CD4-positive, CD25-positive, alpha-beta regulatory T cell (primary cell): ENCODE measurements at places on chromosomes 4 and X. TPM values are rescaled to one million over a fixed set of nuclear protein-coding genes. Genes with fewer than 3 reads are reported as not detected.

CC2D2A gene
- not detected for total RNA-seq

SOWAHD gene
- total RNA-seq, result not detected

OTC gene
- not detected for total RNA-seq

PPP4R3C gene
- not detected for total RNA-seq

RAB40AL gene
- total RNA-seq, result not detected

UGT2B28 gene
- not detected for total RNA-seq

FGB gene
- total RNA-seq, result not detected

GRCh38 chrX:122641826-122642225 lies 542.3 kb upstream of the GRIA3 start:
- DNase-seq, result no peak

DNA sequence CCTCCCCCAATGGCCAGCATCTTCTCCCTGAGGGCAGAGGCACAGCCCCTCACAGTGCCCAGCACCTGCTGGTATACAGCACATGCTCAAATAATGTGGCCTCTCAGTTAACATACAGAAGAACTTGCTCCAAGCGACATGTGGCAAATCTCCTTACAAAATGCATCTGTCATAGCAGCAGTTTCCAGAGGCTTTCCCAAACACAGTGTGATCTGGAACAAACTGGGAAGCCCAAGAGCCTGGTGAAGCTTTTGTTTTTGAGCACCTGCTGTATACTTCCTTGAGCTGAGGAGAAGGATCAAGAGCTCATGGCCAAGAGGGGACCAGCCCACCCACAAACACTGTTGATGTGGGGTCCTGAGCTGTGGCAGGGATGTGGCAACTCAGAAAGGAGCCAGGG lies 34.8 kb upstream of the HTRA3 start:
- DNase-seq, result no peak

GRCh38 chr4:164876700-164877324 lies at the start of gene APELA:
APELA (plus strand) TSS chr4:164877178; CDS start chr4:164877332, 154 bp downstream.
- DNase-seq, result no peak

GRCh38 chr4:71322425-71322824 lies 16.4 kb upstream of the SLC4A4 start:
- DNase-seq, result no peak
